COR-L47 (cell line): ENCODE measurements at places on chromosomes 2 and 18.

DNA sequence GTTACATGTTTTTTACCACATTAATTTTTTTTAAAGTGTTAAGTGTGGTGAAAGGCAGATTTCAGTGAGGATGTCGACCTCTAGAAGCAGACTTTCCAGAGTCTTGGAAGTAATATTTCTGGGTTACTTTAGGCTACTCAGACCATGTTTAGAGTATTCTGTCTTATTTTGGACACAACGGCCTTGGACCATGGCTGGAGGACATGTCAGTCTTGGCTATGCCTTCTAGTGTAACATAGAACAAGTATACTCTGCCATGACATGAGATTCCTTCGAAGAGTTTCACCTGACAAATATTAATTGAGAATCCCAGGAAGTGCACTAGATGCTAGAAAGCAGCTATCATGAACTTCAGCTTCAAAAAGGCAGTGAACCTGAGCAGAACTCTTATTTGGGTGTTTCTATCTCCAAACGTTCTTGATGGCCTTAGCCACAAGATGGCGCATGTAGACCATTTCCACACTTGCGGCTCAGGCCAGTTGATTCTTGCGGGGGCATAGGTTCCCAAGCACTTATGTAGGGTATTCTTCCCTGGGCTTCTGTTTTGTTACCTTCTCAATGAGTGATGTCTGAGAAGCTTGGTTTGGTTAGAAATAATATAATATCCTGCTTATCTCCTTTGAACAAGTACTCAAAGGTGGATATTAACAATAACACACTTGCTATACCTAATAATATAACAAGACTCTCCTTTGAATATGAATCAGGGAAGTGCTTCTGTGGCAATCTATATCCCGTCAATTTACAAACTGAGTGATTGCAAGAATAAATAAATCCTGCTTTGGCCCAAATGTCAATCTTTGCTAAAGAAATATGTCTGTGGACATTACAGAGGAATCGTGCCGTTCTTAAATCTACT is 62.0 kb downstream of the CACNB4 start:
- peak; percentile 63 for DNase-seq

GRCh38 chr2:46854260-46854659 is 61.3 kb downstream of the MCFD2 start:
- no peak for DNase-seq

GRCh38 chr2:149329489-149330126 is 779 bp upstream of the LYPD6 start:
- DNase-seq: peak; percentile 67

- DNase-seq: peak; percentile 74
Observed at GRCh38 chr2:130372055-130372832, 16.4 kb downstream of the PTPN18 start.

DNA sequence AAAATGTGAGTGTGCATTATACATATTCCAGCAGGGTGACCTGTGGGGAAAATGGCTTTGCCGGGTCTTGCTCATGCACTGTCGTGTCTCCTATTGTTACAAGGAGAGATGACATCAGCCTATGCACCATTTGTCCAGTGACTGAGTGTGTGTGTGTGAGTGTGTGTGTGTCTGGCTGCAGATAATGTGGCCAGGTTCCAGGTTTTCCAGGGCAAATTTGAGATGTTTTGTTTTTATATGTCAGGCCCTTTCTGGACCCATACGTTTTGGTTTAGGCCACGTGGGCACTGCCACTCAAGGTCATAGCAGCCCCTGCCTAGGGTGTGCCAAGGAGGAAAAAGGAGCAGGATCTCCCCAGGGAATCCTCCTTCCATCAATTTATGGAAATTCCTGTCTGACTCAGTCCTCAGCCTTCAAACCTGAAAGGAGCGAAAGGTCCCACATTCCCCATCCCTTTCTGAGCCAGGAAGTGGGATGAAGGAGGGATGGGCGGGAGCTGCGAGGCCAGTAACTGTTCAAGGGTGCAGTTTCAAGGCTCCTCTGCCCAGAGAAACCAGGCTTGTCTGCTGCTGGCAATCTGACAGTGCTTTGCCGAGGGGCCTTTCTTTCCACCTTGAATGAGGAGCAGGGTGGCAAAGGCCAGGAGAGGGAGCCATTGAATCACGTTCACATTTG is 93.0 kb upstream of the SMAD2 start:
- peak; percentile 84 for DNase-seq

DNA sequence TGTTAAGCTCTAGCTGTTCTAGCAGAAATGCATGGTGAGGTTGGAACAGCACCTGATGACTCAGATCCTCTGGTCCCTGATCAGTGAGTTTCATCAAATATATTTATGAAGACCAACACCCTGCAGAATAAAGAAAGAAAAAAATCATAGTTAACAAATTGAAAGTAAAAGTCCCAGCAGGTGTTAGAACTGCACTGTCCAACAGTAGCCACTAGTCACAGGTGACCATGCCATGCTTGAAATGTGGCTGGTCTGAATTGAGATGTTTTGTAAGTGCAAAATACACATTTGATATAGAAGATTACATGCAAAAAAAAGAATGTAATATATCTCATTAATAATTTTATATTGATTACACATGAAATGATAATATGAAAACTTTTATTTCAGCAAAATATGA is 1010.7 kb upstream of the ZEB2 start:
- no peak for DNase-seq

DNA sequence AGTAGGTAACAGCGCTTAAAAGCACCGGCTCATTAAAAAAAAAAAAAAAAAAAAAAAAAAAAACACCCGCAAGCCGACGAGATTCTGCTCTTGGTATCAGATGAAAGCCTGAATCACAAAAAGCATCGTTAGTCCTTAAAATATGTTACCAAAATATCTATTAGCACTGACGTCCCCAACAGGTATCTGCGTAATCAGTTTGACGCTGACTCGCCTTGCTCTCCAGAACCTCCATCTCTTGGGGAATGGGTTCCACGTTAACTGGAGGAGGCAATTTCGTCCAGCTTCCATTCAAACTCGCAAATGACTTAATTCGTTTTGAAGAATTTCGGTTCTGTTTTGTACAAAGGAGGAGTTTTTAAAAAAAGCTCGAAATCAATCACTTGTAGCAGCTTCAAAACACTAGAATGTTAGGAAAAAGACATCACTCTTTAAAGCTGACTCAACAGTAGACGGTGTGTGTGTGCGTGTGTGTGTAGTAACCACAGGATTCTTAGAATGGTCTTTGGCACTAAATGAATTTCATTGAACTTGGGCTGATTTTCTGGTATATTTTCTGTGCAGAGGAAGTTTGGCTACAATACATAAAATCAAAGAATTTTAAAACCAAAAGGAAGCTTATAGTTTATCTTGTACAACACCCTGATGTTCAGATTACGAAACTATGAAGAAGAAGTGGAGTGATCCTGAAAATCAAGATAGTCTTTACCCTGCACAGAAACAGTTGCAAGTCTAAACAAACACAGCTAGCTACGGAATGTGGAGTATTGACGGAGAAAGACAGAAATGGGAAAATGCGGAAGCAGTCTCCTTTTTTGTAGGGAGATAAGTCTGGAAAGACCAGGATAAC is 1.1 kb upstream of the PGAP1 start:
- DNase-seq: peak; percentile 21

GRCh38 chr2:174593574-174594203 is 3.9 kb downstream of the WIPF1 start:
- DNase-seq: no peak

- DNase-seq: no peak
Observed at GRCh38 chr2:20428717-20429490, 18.0 kb upstream of the RHOB start.

GRCh38 chr2:196952936-196953335 is 26.4 kb upstream of the PGAP1 start:
- no peak for DNase-seq

- DNase-seq: peak; percentile 27
Observed at GRCh38 chr2:207711750-207712530, 500 bp downstream of the CCNYL1 start.

GRCh38 chr2:226464380-226464779 is 335.2 kb downstream of the IRS1 start:
- no peak for DNase-seq

DNA sequence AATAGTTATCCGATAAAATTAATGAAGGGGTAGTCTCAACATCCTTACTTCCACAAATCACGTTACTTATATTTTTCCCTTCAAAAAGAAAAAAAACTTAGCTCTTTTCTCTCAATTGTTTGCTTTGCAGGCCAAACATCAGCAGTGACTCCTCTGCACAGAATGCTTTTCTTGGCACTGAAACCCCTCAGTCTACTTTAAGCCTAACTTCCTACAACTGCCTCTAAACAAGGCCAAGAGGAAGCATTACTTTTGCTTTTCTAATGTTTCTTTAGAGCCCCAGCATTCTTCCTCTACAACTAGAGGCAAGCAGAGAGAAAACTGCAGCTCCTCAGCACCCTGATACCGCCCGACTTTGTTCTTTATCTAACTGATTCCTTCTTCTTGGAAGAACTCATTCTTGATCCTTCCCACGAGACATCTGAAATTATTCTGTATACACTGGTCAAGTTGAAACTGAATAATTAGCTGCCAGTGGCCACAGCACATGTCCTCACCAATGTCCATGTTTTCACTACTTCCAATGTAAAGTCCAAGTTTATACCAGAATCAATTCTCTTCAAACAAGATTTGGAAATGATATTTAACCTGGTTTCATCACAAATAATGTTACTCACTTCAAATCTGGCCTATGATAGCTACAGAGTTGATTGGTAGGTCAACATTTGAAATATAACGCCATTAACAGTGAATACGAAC is 55.3 kb downstream of the DTNB start:
- no peak for DNase-seq

GRCh38 chr18:39724652-39725051 is 2159.1 kb upstream of the CELF4 start:
- DNase-seq: no peak

DNA sequence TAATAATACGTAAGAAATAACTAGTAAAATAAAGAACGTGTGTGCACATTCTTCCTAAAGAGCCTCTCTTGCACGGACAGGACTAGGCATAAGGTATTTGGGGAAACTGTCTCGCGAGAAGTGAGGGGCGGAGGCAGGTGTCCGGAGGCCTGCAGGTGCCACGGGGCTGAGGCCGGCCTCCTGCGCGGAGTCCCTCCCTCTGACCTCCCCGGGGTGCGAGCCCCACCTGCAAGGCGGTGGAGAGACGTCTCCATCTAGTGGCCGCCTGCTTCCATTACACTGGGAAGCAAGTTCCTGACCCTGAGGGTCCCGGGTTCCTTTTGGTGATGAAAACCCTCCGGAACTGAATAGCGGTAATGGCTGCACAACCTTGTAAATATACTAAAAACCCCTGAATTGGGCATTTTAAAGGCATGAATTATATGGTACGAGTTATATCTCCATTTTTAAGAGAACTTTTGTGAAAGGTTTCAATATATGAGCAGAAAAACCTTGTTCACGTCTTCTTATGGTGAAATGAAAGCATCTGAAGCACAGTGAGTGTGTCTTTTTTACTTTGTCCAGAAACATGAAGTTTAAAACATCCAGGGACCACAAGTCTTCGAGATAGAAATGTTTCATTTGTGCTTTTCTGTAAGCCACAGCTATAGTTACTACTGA is 35.5 kb upstream of the CTDP1 start:
- peak; percentile 77 for DNase-seq

- DNase-seq: peak; percentile 80
Observed at GRCh38 chr18:63339920-63340484, 20.4 kb upstream of the BCL2 start.

GRCh38 chr18:11520536-11520935 is 88.9 kb upstream of the SLC35G4 start:
- no peak for DNase-seq

DNA sequence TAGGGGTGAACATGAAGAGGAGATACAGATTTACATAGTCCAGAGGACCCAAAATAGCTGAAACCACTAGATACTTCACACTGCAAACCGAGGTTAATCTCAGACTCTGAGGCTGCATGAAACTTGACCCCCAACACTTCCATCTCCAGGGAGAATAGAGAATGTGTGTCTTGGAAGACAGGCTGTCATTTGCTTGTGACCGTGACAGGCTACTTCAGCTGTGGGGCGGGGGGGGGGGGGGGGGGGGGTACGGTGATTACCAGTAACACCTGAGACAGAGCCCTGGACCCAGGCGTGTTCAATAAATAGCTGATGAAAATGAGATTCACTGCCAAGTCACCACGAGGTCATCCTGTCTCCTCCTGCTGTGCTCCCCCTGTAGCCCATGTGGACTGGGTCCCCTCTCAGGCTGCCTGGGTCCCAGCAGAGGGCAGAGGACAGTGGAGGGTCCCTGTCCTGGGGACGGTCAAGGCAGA is 5.7 kb upstream of the KLHL29 start:
- DNase-seq: no peak

GRCh38 chr18:23938043-23938756 is 76.4 kb upstream of the TTC39C start:
- DNase-seq: no peak

DNA sequence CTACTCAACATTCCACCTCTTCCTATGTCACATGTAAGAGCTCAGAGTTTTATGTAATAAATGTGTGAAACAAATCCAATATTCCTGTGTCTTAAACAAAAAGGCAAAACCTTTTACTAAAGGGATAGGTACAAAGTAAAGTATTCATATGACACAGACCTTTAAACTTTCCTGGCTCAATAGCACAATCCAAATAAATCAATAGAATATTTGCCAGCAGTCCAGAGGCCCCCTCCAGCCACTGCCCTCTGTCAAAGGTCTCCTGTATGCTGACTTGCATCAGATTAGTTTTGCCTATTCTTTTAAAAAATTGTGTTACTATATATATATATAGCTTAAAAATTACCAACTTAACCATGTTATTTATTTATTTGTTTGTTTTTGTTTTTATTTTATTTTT is 17.7 kb upstream of the PHLPP1 start:
- no peak for DNase-seq

DNA sequence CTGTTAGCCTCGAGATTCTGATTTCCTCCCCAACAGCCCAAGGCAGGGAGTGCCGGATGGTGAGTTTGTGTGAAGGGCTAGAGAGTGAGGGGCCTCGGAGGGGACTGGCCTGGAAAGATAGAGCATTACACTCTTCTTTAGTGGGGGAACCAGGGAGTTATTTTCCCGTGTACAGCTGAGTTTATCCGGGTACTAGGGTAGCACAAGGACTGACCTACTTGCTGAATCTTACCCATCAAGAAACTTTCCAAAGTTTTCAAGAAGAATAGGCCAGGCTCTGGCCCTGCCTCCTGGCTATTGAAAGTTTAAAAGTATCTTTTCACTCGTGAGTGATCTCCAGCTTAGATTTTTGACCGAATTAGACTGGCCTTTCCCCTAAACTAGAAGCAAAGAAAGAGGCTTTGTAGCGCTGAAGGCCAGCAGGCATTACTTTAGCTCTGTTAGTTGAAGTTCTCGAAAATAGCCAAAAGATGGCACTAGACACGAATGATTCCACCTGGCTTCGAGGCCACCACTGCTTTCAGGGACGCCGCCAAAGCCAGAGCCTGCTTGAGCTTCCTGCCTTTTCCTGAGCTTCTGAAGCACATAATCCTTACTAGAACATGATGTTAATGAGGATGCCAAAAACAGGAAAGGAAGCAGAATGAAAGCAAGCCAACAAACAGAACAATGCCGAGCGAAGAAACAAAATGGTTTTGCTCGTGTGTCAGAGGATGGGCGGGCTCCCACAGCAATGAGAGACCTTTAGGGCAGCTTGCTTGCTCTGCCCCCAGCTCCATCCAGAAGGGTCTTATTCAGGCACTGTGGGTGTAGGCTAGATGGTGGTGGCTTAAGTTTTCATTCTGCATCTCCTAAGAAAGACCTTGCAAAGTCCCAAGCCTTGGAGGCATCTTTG is 55.8 kb downstream of the TSN start:
- DNase-seq: peak; percentile 59
